Tongue (tissue), 3 donors: ENCODE measurements at places on chromosomes 4 and X.

GRCh38 chr4:176320976-176321361 lies 1.2 kb downstream of the SPCS3 start:
- no peak for DNase-seq

DNA sequence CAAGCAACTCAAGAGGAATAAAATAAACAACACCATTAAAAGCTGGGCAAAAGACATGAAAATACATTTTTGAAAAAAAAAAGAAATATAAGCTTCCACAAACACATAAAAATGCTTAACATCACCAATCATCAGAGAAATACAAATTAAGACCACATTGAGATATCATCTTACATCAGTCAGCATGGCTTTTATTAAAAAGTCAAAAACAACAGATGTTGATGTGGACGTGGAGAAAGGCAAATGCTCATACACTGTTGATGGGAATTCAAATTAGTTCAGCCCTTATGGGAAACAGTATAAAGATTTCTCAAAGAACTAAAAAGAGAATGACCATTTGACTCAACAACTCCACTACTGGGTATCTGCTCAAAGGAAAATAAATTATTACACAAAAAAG lies 59.6 kb downstream of the STK32B start:
- DNase-seq = no peak

DNA sequence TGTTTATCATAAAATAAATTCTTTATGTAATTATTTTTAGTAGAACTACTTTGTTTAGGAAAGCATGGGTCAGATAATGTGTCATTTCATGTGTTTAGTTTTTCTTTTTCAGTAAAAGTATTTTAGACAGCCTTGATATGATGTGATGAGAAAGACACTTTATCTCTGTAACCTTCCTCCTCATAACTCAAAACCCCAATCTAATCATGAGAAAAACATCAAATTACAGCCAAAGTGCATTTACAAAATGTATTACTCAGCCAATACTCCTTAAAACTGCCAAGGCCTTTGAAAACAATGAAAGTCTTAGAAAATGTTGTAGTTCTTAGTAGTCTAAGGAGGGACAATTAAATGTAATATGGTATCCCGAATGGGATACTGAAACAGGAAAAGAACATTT lies 144.9 kb downstream of the GPM6A start:
- no peak for DNase-seq

GRCh38 chr4:6028168-6028567 lies 9.9 kb upstream of the C4orf50 start:
- no peak for DNase-seq

DNA sequence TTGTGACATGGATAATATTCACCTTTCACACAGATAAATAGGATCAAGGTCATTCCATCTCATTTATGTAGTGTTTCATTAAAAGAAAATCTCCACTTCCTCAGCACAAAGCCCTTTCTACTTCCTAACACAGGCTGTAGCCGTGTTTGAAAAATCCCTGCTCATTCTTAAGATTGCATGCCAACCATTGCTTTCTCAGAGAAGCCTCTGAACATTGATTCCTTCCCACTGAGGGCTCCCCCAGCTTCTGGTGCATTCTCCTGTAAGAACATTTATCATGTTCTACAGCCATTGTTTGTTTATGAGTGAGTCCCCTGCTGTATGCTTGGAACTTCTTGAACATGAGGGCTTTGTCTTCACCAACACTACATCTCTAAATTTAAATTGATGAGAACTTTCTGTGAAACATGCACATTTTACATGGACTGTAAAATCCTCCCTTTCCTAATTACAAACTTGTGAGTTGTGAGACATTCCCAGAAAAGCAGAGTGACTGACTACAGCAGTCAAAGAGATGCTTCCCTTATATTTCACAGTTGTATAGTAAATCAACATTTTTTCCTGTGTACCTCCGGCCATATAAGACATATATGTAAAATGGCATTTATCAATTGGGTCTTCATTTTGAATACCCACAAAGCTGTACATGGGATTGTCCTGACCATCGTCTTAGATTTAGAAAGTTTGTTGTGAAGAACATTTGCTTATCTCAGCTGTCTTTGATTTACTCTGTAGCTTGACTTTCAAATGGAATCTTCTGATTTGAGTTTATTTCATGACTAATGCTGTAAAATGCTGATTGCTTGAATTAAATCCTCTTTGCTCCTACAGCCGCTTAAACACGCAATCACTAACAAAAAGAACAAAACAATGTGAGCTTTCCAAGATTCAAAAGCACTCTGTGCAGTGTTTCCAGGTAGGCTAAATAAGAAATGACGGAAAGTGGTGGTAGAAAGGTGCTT lies 600.5 kb upstream of the SLIT2 start:
- no peak for DNase-seq
